ENCODE measurements at places on chromosomes 16 and 17.

DNA sequence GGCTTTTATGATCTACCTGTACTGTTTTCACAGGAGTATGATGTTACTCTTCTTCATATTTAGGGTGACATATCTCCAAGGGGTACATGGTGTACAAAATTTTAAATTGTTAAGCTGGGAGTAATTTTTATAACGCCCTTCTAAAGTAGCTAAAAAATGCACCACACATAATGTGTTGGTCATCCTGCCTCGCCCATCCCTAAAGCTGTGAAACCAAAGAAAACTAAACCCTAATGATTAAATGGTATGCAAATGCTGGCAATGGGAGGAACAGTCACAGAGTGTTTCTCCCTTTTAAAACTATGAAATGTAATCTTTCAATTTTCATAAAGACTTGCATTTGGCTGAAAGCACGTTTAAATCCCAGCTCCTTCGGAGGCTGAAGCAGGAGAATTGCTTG, 2.0 kb upstream of the KRT24 start:
- DNase-seq, result no peak

- DNase-seq, result no peak
These were observed 7.6 kb upstream of the TNRC6A start for GRCh38 chr16:24721830-24722238.

GRCh38 chr17:51629232-51629631, 368.9 kb downstream of the UTP18 start:
- DNase-seq, result no peak

GRCh38 chr17:5031365-5032082, 3.7 kb downstream of the SLC52A1 start:
- DNase-seq, result peak; percentile 68

GRCh38 chr17:82655038-82655479, 6.8 kb upstream of the WDR45B start:
- DNase-seq, result no peak

GRCh38 chr16:53078765-53079485, 24.1 kb downstream of the CHD9 start:
- DNase-seq, result no peak

DNA sequence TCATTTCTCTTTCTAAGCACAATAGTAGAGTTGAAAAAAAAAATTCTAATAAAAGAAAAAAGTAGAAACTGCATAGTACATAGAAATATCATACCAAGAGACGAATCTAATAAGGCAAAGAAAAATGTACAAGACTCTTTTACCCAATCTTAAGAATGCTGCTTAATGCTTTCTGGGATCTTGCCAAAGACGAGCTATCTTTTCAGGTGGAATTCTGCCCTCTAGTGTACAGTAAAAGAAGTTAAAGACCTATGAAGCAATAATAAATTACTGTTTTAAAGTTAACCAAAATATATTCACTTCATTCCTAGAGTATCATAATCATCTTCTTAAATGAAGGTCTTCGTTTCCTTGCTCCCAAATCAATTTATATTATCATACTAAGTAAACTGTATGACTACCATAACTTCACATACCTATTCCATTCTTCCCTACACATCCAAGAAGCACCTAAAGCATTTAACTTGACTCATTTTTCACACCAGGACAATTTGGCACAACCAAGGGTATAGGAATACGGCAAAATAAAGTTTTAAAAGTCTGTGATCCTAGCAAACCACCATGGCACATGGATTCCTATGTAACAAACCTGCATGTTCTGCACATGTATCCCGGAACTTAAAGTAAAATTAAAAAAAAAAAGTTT, 47.7 kb downstream of the CFDP1 start:
- DNase-seq, result no peak

DNA sequence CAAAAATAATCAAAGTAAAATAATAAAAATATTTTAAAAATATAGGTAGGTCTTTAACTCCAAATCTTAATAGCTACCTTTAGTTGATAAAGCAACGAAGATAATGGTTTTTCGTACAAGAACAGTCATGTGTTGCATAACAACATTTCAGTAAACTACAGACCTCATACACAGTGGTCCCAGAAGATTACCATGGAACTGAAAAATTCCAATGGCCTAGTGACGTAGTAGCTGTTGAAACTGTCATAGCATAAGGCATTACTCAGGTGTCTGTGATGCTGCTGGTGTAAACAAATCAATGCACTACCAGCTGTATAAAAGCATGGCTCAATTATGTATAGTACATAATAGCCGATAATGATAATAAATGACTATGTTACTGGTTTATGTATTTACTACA, 43.9 kb downstream of the CREBBP start:
- no peak for DNase-seq

- DNase-seq, result no peak
These were observed 157.1 kb downstream of the CMIP start for GRCh38 chr16:81601601-81602255.

DNA sequence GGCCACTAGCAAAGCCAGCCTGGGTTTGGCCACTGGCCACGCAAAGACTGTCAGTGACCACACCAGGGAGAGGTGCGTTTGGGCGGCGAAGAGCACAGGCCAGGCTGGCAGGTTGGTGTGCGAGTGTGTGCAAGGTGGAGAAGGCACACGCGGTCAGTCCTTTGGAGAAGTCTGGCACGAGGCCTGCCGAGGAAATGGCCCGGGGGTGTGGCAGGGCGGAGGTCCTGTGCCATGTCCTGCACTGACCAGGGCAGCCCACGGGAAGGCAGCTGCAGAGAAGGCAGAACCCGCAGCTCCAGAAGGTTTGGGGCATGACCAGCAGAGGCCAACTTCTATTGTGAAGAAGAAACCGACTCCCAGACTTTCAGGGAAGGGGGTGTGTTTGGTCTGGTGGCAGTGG, 90.8 kb downstream of the ADCY9 start:
- no peak for DNase-seq

DNA sequence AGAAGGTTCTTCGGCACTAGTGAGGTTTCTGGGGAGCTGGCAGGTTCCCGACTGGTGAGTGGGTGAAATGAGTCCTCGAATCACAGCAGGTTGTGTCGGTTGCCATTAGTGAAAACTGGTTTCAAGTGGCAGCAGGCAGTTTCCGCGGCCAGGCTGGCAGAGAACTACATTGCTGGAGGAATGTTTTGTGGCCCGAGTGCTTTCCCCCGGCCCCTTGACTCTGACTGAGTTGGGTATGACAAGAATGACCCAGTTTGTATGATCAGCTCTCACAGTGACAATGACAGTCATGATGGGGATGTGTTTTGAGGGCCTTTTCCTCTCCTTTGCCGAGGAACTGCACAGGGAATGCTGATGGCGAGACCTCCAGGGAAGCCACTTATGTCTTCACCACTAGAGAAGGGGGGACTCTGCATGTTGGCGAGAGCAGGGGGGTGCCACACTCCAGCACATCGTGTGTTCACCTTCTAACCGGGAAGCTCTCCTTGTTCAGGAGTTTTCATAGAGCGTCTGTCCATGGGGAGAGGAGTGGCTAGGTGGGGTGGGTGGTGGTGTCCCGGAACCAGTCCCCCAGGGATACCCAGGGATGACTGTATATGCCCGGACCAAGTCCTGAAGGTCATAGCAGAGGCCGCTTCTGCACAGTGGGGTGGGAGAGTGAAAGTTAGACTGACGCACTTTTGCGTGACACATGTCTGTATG, 206.0 kb upstream of the CHMP6 start:
- no peak for DNase-seq

DNA sequence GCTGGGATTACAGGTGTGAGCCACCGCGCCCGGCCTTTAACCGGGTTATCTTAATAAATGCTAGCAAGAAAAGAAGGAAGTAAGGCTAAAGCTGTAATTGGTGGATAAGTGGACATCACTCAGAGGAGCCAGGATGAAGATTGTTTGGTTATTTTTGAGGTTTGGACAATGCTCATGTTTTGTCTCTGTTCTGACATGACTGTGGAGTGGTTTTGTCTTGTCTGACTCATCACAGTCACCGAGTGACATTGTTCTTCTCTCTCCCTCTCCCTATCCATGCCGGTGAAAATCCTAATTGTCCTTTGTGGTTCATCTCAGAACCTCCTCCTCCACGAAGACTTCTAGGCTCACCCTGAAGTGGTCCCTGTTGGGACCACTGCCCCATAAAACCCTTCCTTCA, 23.5 kb upstream of the GRIN2A start:
- DNase-seq, result no peak

GRCh38 chr16:88384222-88385111, 1.7 kb downstream of the ZNF469 start:
- DNase-seq, result no peak

DNA sequence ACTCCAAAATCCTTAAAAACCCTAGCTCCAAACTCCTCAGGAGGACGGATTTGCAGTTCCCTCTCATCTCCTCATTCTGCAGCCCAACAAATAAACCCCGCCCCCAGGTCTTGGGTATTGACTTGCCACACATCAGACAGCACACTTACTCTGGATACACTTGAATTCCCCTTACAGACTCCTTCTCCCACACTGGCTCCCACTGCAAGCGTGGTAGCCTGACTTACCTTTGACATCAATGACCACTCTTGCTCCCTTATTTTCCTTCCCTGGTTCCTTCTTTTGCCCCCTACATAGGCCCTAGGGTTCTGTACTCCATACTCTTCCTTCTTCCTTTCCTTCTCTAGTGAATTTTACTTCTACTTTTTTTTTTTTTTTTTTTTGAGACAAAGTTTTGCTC, 7.5 kb downstream of the RFFL start:
- DNase-seq, result no peak

GRCh38 chr17:37787055-37787757, 42.3 kb upstream of the HNF1B start:
- DNase-seq, result no peak

DNA sequence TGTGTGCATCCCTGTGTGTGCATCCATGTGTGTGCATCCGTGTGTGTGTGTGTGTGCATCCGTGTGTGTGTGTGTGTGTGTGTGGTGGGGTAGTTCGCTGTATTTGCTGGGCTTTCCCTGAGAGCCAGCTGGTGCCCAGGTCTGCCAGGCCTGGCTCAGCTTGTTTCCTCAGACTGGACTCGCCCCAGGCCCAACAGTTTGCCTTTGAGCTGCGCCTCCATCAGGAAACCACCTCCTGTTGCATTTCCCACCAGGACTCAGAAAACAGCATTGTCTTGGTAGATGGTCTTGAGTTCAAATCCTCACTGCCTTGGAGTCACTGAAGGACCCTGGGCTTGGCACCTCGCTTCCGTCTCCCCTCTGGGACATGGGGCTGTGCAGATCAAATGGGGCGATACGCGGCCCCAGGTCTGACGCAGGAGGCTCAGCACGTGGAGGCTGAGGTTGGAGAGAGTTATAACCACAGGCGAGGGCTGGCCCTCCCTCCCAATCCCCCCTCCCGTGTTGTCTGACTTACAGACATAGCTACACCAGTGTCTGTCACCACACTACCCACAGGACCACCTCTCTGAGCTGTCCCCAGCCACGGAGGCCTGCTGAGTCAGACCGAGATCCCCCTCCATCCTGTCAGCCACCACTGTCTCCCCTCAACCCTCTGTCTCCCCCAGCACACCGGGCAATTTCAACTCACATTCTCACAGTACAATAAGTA, 4.7 kb downstream of the ITGAE start:
- peak; percentile 34 for DNase-seq

DNA sequence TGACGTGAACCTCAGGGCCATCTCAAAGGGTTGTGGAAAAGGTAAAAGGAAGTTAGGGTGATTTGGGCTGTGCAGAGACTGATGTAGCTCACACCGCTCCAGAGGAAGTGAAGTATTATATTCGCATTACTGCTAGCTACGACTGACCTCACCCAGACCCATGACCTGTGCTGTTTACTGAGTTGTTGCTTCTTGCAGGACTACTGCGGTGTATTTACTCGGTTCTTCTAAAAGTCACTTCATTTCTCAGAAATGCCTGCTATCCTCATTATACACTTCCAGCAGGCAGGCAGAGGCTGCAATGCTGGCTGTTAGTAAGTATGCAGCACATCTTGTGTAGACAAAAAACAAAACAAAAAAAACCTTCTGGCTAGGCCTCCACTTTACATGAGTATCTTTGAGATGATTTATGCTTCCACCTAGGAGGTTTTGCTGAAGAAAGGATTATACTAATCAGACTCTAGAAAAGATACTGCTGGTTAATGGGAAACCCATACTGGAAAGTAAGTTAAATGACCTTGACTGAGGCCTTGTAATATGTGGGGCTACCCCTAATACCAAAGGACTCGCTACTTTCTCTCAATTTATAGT, 76.0 kb downstream of the CREBBP start:
- DNase-seq, result no peak

DNA sequence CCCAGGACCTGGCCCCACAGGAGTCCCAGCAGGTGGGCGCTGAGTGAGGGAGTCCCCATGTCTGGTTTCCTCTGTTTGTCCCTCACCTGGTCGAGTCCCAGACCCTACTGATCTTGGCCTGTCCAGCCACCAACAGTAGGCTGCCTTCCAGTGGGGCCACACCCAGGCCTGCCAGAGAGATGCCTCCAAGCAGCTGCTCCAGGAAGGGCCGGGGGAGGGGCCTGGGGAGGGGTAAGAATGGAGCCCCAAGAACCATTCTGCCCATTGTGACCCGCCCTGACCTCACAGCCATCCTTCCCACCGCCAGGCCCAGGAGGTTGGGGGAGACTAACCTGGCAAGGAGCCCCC, 736 bp downstream of the SPATA20 start:
- no peak for DNase-seq

DNA sequence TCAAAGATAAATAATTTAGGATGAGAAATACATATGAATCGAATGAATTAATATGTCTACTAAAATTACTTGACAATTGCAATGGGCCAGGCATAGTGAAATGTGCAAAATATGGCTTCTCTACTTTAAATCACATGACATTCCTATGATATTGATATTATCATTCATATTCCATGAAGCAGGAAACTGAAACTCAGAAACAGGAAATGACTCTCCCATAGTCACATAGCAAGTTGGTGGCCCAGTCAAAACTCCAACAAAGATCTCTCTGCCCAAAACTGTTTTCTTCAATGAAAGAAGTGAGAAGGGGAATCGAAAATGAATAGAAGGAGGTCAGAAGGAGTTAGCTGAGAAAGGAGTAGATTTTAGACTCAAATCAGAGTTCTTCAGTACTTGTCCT, 272.2 kb downstream of the CDH8 start:
- DNase-seq, result no peak

GRCh38 chr17:76094046-76094445, 9.5 kb downstream of the EXOC7 start:
- no peak for DNase-seq

DNA sequence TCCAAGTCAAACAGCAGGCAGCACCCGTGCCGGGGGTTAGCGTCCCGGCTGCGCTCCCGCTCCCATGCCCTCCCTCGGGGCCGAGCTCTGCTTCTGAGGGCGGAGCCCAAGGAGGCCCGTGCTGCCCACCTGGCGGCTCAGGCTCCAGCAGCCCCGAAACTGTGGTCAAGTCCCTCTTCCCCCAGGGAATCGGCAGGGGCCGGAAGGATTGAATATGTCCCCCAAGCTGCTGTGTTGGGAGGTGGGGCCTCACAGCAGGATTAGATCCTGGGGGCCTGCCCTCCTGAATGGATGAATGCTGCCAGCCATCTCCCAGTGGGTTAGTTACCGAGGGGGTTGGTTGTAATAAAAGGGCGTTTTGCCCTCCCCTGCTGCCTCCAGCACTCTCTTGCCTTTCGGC, 33.9 kb downstream of the MAP2K3 start:
- no peak for DNase-seq

GRCh38 chr17:70256751-70257150, 87.4 kb downstream of the KCNJ2 start:
- DNase-seq, result no peak

- no peak for DNase-seq
These were observed 2.1 kb downstream of the CFAP20 start for GRCh38 chr16:58127033-58127556.
